NCI-H446 (cell line): ENCODE measurements at places on chromosomes 7 and 10.

- no peak for DNase-seq
Measured at GRCh38 chr10:96325719-96326373, 21.6 kb downstream of the DNTT start.

GRCh38 chr10:92742331-92743228 lies 52.8 kb downstream of the HHEX start:
- DNase-seq: no peak

- no peak for DNase-seq
Measured at GRCh38 chr7:68148440-68148839, 1151.8 kb downstream of the TYW1 start.

- peak; percentile 26 for DNase-seq
Measured at GRCh38 chr7:111486472-111487142, 75.7 kb downstream of the IMMP2L start.

GRCh38 chr7:77354484-77354883 lies 61.7 kb downstream of the GSAP start:
- DNase-seq: no peak

DNA sequence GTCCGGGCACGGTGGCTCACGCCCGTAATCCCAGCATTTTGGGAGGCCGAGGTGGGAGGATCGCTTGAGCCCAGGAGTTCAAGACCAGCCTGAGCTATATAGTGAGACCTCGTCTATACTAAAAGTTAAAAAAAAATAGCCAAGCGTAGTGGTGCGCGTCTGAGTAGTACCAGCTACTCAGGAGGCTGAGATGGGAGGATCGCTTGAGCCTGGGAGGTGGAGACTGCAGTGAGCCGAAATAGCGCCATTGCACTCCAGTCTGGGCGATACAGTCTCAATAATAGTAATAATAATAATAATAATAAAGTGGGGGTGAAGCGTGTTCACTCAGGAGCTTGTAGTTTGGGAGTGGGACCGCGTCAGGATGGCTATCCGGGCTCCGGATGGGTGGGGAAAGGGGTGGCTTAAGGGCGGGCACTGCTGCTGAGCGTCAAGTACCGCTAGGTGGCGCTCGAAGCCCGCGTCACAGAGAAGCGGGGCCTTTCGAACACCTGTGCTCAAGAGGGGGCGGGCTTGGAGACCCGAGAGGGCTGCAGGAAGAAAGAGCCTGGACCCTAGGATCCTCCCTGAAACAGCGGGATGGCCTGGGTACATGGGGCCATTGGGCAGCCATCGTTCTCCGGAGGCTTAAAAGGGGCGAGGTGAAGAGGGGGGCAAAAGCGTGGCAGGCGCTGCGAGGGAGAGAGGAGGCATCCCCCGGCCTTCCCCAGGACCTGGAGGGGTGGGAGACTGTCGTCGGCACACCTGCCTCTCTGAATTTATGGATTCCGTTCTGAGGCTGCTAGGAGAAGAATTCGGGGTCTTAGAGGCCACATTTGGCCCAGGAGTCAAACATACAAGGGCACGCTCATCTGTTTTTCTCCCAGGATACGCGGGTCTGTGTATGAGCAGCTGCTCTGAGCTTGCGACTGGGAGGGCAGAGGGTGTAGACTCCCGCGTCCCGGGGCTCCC lies 14.5 kb downstream of the LBX1 start:
- peak; percentile 48 for DNase-seq

- DNase-seq: no peak
Measured at GRCh38 chr10:116554628-116555027, 8.9 kb downstream of the PNLIP start.
